Mucosa of gallbladder (tissue), 1 donor: ENCODE measurements at places on chromosomes 11 and 22. TPM values are rescaled to one million over a fixed set of nuclear protein-coding genes. Genes with fewer than 3 reads are reported as not detected.

DNA sequence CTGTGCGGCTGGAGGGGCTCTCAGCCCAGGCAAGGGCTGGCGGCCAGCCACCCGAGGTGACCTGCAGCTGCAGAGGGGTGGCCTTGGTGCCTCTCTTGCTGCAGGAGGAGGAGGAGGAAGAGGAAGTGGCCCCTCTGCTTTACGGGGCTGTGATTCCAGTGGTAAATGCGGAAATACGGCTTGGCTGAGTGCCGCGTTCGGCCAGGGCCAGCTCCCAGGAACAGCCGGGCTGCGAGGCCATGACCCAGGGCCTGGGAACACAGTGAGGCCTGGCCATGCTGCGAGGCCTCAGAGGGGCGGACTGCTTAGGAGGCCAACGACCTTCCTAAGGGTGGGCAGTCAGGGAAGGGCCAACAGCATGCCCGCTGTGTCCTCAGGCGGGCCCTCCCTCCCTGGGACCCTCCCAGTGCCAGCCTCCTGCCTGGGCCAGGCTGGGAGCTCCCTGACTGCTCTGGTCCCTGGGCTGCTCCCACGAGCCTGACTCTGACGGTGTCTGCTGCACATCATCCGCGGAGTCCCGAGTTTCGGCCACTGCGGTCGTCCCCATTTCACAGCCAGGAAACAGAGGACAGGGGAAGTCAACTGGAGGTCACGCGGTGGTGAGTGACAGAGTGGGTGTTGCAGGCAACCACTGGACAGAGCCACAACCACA lies 20.8 kb upstream of the PPARA start:
- DNase-seq: no peak

- DNase-seq: no peak
Observed at GRCh38 chr11:62513626-62514025, 33.0 kb downstream of the AHNAK start.

Gene UFD1
- total RNA-seq: 50.4 TPM

DNA sequence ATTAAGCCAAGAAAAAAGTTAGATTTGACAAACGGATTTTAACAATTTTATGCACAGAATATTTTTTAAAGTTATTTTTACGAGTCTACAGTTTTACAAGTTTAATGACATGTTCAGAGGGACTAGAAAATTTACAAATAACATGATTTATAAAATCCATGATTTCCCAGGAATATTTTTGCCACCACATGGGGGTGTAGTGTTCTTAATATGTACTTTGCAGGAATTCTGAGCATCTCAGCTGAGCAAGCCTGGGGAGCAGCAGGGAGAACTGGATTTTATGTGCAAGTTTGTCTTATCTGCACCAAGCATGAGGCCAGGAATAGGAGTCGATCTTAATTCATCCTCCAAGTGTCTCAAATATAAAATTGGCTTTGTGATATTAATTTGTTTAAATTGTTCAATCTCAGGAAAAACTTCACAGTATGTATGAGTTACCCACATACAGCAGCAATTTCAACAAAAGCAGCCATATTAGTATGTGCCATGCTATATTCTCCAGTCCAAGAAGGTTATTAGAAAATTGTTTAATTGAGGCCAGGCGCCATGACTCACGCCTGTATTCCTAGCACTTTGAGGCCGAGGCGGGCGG lies 826.3 kb downstream of the DLG2 start:
- DNase-seq: no peak

DNA sequence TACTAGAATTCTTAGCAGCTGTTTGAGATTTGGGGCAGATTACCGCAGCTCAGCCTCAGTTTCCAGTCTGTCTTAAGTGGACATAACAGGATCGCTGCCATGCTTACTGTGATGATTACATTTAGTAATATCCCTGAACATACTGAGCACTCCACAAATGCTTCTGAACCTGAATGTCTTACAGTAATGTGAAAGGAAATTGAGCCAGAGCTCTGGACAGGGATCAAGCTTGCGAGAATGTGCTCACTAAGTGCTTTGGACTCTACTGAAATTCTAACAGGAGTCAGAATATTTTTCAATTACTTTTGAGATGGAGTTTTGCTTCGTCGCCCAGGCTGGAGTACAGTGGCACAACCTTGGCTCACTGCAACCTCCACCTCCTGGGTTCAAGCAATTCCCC lies 118.6 kb upstream of the RASSF10 start:
- no peak for DNase-seq
